Body of pancreas (tissue), 4 donors: ENCODE measurements at places on chromosomes 6 and 20. TPM values are rescaled to one million over a fixed set of nuclear protein-coding genes. Genes with fewer than 3 reads are reported as not detected.

GRCh38 chr6:36622901-36623546, 28.9 kb downstream of the SRSF3 start:
- DNase-seq = no peak

GRCh38 chr20:44206132-44206531, 4.4 kb downstream of the OSER1 start:
- no peak for DNase-seq

- no peak for DNase-seq
Observed at GRCh38 chr6:134544737-134545136, 226.8 kb upstream of the SGK1 start.

HLA-DOB gene
- not detected for total RNA-seq

KIAA1755 gene
- 0.99 TPM for total RNA-seq

- DNase-seq = peak; percentile 76
Observed at GRCh38 chr20:43653966-43654365, 12.9 kb upstream of the MYBL2 start.

GRCh38 chr6:13468839-13469238, 18.6 kb downstream of the GFOD1 start:
- DNase-seq = no peak

GRCh38 chr6:3997177-3997770, 81.7 kb downstream of the FAM217A start:
- no peak for DNase-seq

- no peak for DNase-seq
Observed at GRCh38 chr20:62678553-62678952, 30.1 kb upstream of the NTSR1 start.

DNA sequence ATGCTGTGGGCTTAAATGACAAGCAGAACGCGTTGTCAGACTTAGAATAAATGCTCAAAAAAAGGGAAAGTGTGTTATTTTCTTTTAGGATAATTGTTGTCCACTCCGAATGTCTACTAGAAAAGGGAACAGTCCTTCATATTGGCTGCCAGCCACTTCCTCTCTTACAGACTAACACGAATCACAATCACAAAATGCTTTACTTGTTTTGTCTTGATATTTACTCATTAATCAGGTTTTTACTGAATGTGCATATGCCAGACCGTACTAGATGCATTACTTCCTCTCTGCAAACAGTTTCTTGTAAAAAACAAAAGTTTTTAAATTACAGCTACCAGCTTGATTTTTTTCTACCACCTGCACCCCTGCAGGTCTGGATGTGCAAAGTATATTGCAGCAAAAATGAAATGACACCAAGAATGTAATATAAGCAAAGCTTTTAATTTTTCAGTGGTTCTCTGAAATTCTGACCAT, 821 bp downstream of the DHX35 start:
- DNase-seq = no peak
